Activated naive CD4-positive, alpha-beta T cell (primary cell): ENCODE measurements at places on chromosomes 2 and 18.

DNA sequence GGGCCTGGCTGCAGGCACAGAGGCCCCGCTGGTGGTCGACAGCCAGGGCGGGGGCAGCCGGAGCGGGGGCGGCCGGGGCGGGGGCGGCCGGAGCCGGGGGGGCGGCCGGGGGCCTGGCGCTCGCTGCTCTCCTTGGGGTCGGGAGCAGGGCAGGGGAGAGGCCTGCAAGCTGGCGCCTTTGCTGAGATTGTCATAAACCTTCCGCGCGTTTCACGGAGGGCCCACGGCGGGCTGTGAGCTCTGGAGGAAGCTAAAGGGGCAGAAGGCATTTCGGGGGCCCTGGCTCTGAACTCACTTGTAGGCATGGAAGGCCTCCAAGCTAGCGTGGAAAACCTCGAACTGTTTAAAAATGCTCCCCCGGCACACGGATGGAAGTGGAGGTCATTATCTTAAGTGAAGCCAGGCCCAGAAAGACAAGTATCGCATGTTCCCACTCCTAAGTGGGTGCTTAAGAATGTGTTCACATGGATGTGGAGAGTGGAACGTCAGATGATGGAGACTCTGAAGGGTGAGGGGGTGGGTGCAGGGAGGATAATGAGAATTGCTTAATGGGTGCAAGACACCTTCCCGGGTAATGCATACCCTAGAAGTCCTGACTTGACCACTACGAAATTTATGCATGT, 629 bp downstream of the PRELID3A start:
- no peak for DNase-seq

- DNase-seq: no peak
Observed at GRCh38 chr2:151968770-151969470, 129.9 kb downstream of the CACNB4 start.

DNA sequence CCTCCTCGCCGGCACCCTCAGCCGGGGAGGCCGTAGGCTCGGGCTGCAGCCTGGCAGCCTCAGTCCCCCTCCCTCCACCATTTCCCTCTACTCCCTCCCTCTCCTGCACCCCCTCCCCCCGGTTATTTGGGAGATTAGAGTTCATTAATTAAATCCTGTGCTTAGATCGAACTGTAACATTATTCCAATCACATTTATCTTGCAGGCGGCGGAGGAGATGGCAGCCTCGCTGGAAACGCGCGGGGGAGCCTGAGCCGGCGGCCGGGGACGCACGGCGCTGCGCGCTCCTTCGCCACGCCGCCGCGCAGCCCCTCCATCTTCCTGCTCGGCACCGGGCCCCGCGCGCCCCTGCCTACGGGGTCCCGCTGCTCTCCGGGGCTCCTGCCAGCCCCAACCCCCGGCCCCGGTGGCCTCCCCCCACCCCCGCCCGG, at the start of gene ST8SIA3:
TSS of gene ST8SIA3 (plus strand) at position 287 of the 431 bp plus-strand sequence. CDS start 290 bp downstream, outside the sequence.
- no peak for DNase-seq

DNA sequence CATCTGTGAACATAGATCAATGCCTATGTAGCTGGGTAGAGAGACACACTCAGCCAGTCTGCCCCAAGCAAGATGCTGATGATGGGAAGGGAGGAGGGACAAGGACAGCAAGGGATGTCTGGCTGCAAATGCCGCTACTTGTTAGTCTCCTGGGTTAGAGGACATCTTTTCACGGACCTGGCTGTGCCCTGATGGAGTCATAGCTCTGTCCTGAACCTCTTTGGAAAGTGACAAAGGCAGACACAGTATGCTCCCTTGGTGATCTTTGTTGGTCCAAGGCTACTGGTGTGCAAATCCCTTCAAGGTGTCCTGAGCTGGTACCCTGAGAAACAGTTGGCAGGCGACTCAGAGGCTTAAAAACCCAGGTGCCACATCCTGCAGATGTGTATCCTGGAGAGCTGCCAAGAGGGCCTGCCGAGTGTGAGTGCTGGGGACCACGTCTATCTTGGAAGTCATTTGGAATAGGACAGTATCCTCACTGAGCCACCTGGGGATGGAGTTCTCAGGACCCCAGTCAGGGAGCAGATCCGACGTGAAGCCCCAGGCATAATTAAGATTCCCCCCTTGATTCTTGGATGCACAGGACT, 10.8 kb downstream of the FOSL2 start:
- no peak for DNase-seq

GRCh38 chr2:96239745-96240264, 26.0 kb downstream of the TMEM127 start:
- DNase-seq: no peak
